ENCODE measurements at places on chromosomes 5 and 9. TPM values are rescaled to one million over a fixed set of nuclear protein-coding genes. Genes with fewer than 3 reads are reported as not detected.

DNA sequence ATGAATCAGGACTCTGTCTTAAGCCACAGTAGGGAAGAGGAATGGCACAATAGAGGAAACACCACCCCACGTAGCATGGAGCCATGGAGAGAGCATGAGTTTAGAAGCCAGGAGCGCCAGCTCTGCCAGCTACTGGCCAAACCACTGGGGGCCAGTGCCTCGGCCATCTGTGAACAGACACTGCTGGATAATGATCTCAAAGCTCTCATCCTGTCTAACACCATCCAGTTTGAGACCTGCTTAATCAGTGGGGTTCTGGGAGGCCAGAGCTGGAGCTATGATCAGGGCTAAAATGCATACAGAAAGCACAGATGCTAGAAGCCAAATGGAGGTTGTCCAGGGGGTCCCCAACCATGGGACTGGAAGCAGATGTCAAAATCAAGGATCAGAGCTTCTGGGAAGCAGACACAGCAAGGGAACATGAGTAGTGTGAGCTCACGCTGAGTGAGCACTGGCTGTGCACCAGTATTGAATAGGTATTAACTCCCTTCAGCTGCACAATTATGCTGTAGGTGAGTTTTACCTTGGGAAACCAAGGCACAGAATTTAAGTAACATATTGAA, 92.7 kb downstream of the KCNIP1 start:
- H3K36me3 ChIP-seq, result no peaks in the 10 kb centered on the region
- H3K4me1 ChIP-seq, result peaks cover 2% of the 10 kb centered on the region
- no peak overlapping the region for H3K4me3 ChIP-seq
- H3K27ac ChIP-seq, result no peak overlapping the region
- no peak for DNase-seq
- no peaks in the 10 kb centered on the region for H3K27me3 ChIP-seq

- peaks cover 12% of the 10 kb centered on the region for H3K4me1 ChIP-seq
- peak within 1 kb of the TSS; percentile 82 for H3K4me3 ChIP-seq
- no peak within 1 kb of the TSS for H3K27ac ChIP-seq
- H3K36me3 ChIP-seq, result no peaks in the 10 kb centered on the region
Observed at GRCh38 chr9:98708933-98709911, at the start of gene GABBR2. Gene GABBR2, minus strand, starts transcription at chr9:98708935. Its CDS starts 198 bp downstream, at chr9:98708737.

- H3K27ac ChIP-seq, result no peak overlapping the region
- DNase-seq, result no peak
- no peak overlapping the region for H3K4me3 ChIP-seq
Observed at GRCh38 chr9:106868565-106868964, 5.6 kb downstream of the ZNF462 start.

DNA sequence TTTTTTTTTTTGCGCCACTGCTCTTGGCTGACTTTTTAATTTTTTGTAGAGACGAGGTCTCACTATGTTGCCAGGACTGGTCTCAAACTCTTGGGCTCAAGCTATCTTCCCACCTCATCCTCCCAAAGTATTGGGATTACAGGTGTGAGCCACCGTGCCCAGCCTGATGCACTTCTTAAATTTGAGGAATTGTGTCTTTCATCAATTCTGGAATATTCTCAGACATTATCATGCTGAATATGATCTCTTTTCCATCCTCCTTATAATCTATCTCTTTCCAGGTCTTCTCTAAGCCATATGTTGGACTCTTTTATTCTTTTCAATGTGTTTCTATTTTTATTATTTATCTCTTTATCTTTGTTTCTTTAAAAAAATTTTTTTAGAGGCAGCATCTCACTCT, 196.2 kb upstream of the IER5L start:
- no peaks in the 10 kb centered on the region for H3K4me1 ChIP-seq
- no peak for DNase-seq
- H3K4me3 ChIP-seq, result no peak overlapping the region
- no peak overlapping the region for H3K27ac ChIP-seq
- no peaks in the 10 kb centered on the region for H3K36me3 ChIP-seq

DNA sequence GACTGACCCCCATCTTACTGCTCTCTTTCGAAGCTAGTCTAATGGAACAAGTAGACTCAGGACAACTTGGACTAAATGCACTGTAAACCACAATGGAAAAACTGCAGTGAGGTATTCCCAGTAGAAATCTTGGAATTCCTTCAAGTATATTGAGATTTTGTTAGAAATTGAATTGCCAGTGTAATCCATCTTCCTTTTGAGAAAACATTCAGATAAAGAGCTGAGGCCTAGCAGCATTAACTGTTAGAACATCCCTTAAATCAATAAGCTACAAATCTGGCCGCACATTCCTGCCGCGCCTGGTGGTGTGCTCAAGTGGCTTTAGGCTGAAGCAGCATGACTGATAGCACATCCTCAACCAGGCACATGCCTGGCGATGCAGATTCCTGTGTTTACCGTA, 29.3 kb downstream of the PPIC start:
- no peak for DNase-seq
- H3K36me3 ChIP-seq, result no peaks in the 10 kb centered on the region
- no peak overlapping the region for H3K4me3 ChIP-seq
- no peak overlapping the region for H3K27ac ChIP-seq
- no peaks in the 10 kb centered on the region for H3K27me3 ChIP-seq

GRCh38 chr5:6943197-6944112, 230.2 kb downstream of the TENT4A start:
- H3K4me1 ChIP-seq, result no peaks in the 10 kb centered on the region
- H3K27ac ChIP-seq, result no peak overlapping the region
- no peak for DNase-seq
- no peaks in the 10 kb centered on the region for H3K27me3 ChIP-seq
- no peak overlapping the region for H3K4me3 ChIP-seq

DNA sequence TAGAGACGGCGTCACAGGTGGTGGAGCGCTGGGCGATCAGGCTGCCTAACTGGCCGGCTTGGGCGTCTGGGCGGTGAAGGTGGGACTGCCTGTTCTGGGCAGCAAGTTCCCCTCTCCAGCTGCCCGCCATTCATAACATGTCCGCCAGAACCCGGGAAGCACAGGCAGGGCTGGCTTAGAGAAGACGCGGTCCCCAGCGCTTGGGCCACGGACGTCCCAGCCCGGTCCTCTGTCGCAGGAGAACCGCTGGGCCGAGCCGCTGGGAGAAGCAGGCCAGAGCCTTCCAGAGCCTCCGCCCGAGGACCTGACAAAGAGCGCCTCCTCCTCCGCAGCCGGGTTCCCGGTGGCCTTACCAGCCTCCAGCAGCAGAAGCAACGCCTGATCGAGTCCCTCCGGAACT, 15.2 kb upstream of the HAND1 start:
- H3K4me1 ChIP-seq, result no peaks in the 10 kb centered on the region
- no peaks in the 10 kb centered on the region for H3K36me3 ChIP-seq
- H3K27ac ChIP-seq, result no peak overlapping the region
- H3K27me3 ChIP-seq, result peaks cover 54% of the 10 kb centered on the region
- no peak overlapping the region for H3K4me3 ChIP-seq

- H3K27me3 ChIP-seq, result no peaks in the 10 kb centered on the region
- no peak overlapping the region for H3K4me3 ChIP-seq
- no peak for DNase-seq
- no peaks in the 10 kb centered on the region for H3K4me1 ChIP-seq
Observed at GRCh38 chr5:151724360-151724759, 34.1 kb downstream of the ATOX1 start.

DNA sequence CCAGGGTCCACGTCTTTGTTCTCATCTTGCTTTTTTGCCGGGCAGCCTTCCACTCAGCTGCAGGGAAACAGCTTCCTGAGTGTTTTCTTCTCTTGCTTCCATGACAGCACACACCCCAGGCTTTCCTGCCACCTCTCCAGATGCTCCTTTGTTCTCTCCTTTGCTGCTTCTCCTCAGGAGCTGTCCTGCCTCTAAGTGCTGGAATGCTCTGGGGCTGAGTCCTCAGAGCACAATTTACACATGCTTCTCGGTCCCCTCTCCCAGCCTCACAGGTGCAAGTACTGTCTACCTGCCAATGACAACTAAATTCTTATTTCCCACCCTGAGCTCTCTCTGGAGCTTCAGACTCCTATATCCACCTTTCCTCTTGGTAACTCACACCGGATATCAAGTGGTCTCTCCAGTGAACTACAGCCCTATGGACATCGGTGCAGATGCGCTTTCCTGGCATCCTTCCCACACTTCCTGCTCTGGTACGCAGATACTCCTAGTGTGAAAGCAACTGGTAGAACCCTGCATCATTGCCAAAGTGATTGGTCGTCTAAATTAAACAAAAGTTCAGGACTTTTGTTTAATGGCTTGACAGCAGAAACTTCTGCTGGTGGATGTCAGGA, 13.4 kb upstream of the ACSL6 start:
- H3K4me3 ChIP-seq, result no peak overlapping the region
- peaks cover 9% of the 10 kb centered on the region for H3K27me3 ChIP-seq
- no peak for DNase-seq
- no peaks in the 10 kb centered on the region for H3K36me3 ChIP-seq

DNA sequence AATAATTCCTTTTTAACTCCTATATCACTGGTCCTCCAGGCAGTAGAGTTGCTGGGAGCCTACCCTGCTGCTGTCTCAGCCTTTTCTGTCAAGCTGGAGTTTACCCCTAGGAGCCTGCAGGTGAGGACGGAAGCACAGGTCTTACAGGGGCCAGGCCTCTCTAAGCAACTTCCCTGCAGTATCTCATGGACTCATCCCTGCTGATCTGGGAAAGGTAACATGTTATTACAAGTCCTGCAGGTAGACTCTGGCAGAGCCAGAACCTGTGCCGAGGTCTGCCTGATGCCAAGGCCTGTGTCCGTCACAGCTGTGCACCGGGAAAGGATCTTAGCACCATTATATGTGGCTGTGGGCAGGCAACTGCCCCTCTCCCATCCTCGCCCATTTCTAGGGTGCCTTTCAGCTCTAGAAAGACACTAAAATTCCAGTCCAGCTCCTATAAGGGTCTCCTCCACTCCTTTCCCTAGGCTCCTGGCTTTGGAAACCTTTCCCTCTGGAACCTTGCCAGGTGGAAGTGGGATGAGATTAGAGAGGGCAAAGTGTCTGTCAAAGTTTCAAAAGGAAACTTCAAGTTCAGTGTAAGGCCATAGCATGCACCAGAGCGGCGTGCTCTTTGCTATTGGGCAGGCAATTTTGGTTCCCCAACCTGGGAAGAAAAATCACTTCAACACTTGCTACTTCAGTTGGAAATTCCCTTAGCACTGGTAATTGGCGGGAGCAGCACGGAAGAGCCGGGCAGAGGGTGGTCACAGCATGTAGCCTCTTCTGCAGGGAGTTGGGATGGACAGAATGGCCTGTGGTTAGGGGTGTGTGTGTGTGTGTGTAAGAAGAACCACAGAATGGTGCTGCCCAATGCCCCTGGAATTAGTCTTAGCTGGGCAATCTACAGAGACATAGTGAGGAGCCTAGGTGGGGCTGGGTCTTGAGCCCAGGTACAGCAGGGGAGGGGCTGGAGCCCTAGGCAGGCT, 17.5 kb downstream of the TMEM171 start:
- peaks cover 1% of the 10 kb centered on the region for H3K27me3 ChIP-seq
- no peak overlapping the region for H3K4me3 ChIP-seq
- no peak for DNase-seq
- no peaks in the 10 kb centered on the region for H3K4me1 ChIP-seq
- H3K36me3 ChIP-seq, result no peaks in the 10 kb centered on the region

GRCh38 chr5:132467287-132467984, 23.1 kb downstream of the IRF1 start:
- no peaks in the 10 kb centered on the region for H3K27me3 ChIP-seq
- no peaks in the 10 kb centered on the region for H3K36me3 ChIP-seq
- peaks cover 43% of the 10 kb centered on the region for H3K4me1 ChIP-seq
- no peak for DNase-seq
- no peak overlapping the region for H3K4me3 ChIP-seq
- no peak overlapping the region for H3K27ac ChIP-seq

DNA sequence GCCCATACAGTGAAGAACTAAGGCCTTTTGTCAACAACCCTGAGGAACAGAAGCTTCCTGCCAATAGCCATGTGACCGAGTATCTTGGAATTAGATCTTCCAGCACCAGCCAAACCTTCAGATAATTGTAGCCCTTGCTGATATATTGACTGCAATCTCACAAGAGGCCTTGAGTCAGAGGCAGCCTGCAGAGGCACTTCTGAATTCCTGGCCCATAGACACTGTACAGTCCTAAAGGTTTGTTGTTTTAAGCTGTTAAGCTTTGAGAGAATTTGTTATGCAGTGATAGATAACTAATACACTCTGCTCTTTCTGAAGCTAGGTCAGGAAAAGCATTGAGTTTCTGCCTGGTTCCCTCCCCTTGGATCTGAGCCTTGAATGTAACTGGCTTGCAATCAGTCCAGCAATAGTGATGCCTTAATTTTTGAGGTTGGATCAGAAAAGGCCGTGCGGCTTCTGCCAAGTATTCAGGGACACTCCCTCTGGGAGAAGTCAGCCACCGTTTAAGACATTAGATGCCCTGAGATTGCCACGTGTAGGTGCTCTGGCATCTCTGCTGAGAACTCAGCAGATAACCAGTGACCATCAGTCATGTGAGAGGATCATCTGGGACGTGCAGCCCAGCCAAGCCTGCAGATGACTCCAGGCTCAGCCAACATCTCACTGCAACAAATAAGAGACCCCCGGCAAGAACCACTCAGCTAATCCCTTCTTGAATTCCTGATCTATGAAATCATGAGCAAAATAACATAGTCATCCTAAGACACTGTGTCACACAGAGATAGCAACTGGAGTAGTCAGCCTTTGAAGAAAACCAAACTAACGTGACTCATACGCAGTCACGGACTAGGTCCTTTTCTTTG, 126.8 kb upstream of the STC2 start:
- peak overlapping the region; percentile 92 for H3K27ac ChIP-seq
- no peaks in the 10 kb centered on the region for H3K36me3 ChIP-seq
- no peaks in the 10 kb centered on the region for H3K27me3 ChIP-seq
- DNase-seq, result peak; percentile 9
- peaks cover 23% of the 10 kb centered on the region for H3K4me1 ChIP-seq
- H3K4me3 ChIP-seq, result no peak overlapping the region

- no peaks in the 10 kb centered on the region for H3K4me1 ChIP-seq
- no peaks in the 10 kb centered on the region for H3K36me3 ChIP-seq
- H3K4me3 ChIP-seq, result no peak overlapping the region
- no peak overlapping the region for H3K27ac ChIP-seq
- DNase-seq, result no peak
- no peaks in the 10 kb centered on the region for H3K27me3 ChIP-seq
Observed at GRCh38 chr5:143140492-143141203, 262.8 kb downstream of the NR3C1 start.

Gene FBXL7
- 23.5 TPM for polyA plus RNA-seq

Gene CSF1R
- polyA plus RNA-seq, result not detected

Gene FBN2
- polyA plus RNA-seq, result 17.2 TPM

Gene NR4A3
- polyA plus RNA-seq, result 0.11 TPM

Gene NUTM2G
- not detected for polyA plus RNA-seq

Gene DPYSL3
- 80.3 TPM for polyA plus RNA-seq

Data from endothelial cell of umbilical vein (primary cell).